Activated CD8-positive, alpha-beta T cell treated with anti-CD3 and anti-CD28 coated beads for 36 hours (primary cell): ENCODE measurements at places on chromosomes 5 and 9.

DNA sequence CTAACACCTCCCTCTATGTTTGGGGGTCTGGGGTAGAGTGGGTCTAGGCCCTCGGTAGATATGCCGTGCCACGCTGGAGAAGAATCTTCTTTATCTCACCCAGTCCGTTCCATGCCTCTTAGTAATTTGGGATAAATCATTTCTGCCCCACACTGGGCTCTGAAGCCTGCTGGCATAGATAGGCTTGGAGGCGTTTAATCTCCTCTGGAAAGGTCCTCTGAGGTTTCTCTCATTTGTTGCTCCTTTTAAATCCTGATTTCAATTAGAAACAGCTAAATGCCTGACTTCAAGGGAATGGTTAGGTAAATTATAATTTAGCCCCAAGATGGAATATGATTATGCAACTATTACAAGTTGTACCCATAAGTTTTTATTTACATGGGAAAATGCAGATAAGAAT is 57.8 kb upstream of the AKNA start:
- DNase-seq: no peak

- no peak for DNase-seq
These were observed 57.4 kb downstream of the SERINC5 start for GRCh38 chr5:80198399-80198798.

DNA sequence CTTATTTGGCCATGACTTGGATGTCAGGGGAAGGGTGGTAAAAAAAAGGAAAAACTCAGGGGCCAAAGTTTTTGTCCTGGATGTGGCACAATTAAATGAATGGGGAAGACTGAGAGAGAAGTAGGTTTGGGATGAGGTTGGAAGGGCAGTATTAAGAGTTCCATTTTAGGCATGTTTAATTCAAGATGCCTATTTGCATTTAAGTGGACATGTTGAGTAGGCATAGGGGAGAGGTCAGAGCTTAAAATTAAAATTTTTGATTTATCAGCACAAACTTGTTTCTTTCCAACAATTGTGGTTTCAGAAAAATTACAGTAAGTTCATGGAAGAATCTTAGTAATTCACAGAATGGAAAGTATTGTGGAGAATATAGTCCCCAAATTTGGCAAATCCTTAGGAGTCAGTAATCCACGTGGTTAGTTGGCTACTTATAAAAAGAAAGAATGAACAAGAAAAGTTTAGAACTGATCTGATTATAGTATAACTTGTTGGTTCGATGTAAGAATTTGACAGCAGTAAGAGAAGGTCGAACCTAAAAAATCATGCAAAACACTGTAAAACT is 265.9 kb downstream of the SAXO1 start:
- DNase-seq: no peak

DNA sequence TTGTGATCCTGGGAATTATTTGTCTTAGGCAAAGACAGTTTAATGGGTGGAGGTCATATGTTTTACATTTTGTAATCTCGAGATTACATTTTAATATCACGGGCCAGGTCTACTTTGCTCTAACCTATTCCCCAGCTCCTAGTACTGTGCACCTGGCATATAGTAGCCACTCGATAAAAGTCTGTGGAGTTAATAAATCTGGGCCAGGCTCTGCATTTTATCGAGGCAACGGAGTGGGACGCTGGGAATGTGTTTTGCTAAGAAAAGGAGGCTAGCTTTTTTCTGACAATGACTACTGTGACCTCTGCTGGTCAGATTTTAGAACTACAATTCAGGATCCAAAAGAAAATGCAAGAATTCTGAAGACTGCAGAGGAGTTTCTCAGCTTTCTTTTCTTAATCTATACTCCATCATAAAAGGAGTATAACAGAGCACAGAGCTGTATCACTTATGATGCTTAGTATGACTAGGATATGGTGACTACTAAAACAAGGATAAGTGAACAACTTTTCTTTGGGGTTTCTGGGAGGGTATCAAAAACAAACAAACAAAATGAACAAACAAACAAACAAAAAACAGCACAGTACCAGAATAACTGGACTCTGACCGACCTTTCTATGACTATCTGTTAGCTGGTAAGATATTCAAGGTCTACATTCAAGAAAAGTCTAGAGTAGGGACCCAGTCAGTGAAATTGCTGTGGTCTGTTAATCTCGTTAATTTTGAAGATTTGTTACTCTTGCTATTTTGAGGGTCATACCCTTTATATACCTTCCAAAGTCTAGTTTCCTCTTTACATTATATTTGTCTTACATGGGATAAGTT is 46.1 kb upstream of the CER1 start:
- DNase-seq: no peak

GRCh38 chr9:117095081-117095480 is 319.8 kb downstream of the ASTN2 start:
- DNase-seq: no peak

- no peak for DNase-seq
These were observed 997.1 kb downstream of the CDH18 start for GRCh38 chr5:18990852-18991251.
